Anterior cingulate cortex (tissue), 58 donors: ENCODE measurements at places on chromosomes 7 and 10.

GRCh38 chr10:71489077-71489476, 92.4 kb downstream of the CDH23 start:
- no peak for DNase-seq

- DNase-seq = no peak
These were observed 455.6 kb upstream of the ANKRD30A start for GRCh38 chr10:36669615-36670352.

- no peak for DNase-seq
These were observed 148.1 kb upstream of the RSU1 start for GRCh38 chr10:16965344-16965616.

GRCh38 chr7:11328309-11328708, 354.6 kb downstream of the PHF14 start:
- DNase-seq = no peak

GRCh38 chr7:94738071-94738470, 82.1 kb upstream of the SGCE start:
- DNase-seq = no peak

DNA sequence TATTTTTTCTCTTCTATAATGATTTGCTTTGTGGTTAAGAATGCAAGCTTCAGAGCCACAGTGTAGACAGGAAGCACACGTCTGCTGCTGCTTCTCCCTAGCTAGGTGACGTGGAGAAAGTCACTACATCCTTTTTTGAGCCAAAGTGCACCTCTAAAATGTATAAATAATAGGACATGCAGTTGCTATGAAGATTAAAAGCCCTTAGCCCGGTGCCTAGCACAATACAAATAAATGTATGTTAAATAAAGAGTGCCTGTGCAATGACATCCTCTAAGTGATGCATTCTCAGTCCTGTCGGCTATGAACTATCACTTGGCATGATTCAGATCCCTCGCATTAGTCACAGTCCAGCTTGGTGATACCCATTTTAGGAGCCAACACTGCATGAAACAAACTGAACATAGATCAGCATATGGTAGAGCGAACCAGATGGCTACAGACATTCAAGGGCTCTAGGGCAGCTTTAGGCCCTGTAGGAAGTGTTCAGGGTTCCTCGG, 4.8 kb upstream of the TRDMT1 start:
- DNase-seq = no peak

DNA sequence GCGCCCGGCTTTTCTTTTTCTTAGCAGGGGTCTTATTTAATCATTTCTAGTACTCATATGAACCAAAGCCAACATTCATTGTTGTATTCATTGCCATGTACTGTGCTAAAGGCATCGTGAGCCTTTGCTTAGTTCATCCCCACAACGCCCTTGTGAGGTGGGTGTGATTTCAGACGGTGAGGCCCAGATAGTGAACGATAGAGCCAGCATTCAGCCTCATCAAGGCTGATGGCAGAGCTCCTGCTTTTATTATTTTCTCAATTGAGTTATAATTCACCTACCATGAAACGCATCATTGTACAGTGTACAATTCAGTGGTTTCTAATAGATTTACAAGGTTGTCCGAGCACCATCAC, 50.1 kb downstream of the HK1 start:
- no peak for DNase-seq

DNA sequence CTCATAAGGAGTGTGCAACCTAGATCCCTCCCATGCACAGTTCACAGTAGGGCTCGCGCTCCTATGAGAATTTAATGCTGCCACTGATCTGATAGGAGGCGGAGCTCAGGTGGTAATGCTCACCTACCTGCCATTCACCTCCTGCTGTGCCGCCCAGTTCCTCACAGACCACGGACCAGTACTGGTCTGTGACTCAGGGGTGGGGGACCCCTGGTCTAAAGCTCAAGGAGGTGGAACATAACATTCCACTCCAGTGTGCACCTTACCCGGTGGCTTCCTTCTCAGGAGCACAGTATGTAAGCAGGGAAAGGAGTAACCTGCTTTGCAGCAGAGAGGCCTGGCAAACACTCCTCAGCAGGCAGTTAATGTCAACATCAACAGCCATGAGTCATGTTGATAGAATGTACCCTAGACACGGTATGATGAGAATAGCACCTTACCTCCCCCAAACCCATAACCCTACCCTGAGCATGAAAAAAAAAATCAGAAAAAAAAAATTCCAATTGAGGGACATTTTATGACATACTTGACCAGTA, 273.5 kb downstream of the FGFR2 start:
- DNase-seq = no peak

- no peak for DNase-seq
These were observed 68.3 kb downstream of the PRKAG2 start for GRCh38 chr7:151808400-151809145.

DNA sequence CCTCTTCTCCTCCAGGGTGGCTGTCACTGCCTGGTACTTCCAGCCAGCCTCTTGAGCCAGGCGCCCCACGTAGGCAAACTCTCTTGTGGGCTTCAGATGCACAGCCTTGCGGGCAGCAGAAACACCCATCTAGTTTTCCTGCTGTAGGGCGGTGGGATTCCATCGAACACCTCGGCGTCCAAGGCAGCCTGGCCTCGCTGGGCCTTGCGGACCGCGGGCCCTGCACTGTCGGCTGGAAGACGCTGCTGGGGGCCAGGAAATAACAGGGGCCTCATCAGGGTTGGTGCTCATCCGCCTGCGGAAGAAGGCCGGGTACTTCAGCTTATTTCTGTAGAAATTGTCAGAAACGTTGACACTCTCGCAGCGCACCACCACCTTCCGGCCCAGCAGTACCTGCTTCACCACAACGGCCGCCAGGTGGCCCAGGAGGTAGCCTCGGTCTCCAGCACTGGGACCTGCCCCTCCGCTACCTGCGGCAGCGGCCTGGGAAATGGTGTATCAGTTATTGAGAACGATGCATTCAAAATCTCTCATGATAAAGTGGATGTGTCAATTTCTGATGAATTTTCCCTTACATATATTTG, 61.1 kb downstream of the WDFY4 start:
- DNase-seq = no peak

- DNase-seq = peak; percentile 13
These were observed 185.7 kb upstream of the AUTS2 start for GRCh38 chr7:69412331-69413146.

GRCh38 chr10:86651021-86651471, 3.3 kb upstream of the OPN4 start:
- no peak for DNase-seq

GRCh38 chr10:75598998-75599397, 167.6 kb downstream of the LRMDA start:
- no peak for DNase-seq
